ENCODE measurements at places on chromosomes 3 and 15. TPM values are rescaled to one million over a fixed set of nuclear protein-coding genes. Genes with fewer than 3 reads are reported as not detected.

Gene TTC23
- total RNA-seq: 8.2 TPM

Gene SCN5A
- not detected for total RNA-seq

GRCh38 chr15:87609894-87610293 is 646.6 kb downstream of the NTRK3 start:
- no peak for DNase-seq

GRCh38 chr3:182180654-182181385 is 469.1 kb downstream of the SOX2 start:
- DNase-seq: no peak

- DNase-seq: no peak
These were observed 60.3 kb downstream of the CMSS1 start for GRCh38 chr3:99878005-99878404.

Gene INSYN1
- total RNA-seq: 2.2 TPM

- DNase-seq: no peak
These were observed 83.7 kb upstream of the COL6A6 start for GRCh38 chr3:130433306-130433705.

DNA sequence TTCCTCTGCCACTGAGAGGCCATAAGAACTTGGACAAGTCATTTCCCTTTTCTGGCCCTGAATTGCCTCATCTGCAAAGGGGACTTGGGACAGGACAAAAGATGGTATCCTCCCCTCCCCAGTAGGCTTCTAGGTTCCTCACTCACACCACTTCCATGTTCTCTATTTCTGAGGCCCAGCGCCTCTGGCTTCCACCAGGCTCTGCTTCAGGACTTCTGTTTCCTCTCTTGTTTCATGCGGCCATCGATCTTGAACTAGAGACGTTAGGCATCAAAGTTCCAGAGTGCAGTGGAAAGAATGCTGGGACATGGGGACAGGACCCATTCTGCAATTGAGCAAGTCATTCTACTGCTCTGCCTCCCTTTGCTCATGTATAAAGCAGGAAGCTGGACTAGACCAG is 1.7 kb downstream of the TM4SF4 start:
- DNase-seq: no peak

- no peak for DNase-seq
These were observed 28.9 kb upstream of the ACP3 start for GRCh38 chr3:132288357-132288756.

GRCh38 chr3:40325465-40325864 is 16.0 kb downstream of the EIF1B start:
- DNase-seq: no peak

Gene TIMP4
- total RNA-seq: 22.3 TPM

- DNase-seq: no peak
These were observed 61.7 kb upstream of the KCNMB2 start for GRCh38 chr3:178474526-178474925.

Gene CACNA2D3
- total RNA-seq: not detected

Gene PRRT3
- 3.4 TPM for total RNA-seq

DNA sequence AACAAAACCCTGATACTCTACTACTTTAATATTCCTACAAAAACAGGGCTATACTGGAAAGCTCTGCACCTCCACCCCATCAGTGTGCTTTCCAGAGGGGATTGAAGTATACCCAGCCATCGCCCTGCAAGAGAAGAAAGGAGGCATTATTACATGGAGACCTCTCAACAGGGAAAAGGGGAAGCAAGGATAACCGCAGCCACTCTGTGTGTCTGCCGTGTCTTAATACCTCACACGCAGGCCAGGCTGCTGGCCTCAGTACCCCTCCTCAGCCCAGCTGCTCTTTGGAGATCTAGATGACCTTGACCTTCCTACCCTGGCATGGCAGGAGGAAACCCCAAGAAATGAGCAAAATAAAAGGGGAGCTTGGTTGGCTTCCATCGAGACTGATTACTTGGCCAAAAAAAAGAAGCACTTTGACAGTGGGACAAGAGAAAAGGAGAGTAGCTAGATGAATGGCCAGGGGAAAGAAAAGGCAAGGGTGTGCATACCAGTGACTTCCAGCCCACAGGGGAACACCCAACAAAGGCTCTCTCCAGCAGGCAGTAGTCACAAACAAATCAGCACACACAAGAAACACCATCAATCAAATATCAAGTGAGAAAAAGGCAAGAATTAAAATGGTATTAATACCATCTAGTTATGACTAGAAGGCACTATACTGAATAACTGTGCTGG is 129.4 kb downstream of the STT3B start:
- no peak for DNase-seq

DNA sequence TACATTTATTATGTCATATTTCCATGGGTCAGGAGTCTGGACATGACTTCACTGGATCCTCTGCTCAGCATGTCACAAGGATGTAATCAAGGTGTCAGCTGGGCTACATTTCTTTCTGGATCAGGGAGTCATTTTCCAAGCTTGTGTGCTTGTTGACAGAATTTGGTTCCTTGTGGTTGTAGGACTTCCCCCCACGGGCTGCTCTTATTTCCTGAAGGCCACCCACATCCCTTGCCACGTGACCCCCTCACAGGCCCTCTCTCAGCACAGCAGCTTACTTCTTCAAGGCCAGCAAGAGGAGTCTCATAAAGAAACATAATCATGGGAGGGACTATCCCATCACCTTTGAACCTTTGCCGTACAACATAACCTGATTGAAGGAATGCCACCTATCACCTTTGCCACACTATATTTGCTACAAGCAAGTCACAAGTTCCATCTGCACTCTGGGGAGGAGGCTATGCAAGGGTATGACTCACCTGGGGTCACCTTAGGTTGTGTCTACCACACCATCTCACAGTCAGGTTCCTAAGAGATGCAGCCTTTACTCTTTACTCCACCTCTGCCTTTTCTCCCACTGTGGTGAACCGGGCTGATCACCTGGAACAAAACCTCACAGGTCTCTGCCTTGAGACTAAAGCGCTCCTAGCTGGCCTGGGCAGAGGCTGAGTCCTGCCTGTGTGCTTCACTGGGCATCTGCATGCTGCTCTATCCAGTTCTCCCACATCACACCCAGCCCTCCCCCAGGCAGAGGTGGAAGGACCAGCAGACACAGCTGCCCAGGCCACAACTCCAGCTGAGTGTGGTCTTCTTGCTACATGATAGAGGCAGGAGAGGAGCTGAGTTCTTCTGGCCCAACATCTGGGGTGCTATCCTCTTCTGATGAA is 13.5 kb downstream of the RAB6B start:
- DNase-seq: no peak

- DNase-seq: no peak
These were observed 98.5 kb downstream of the WNT7A start for GRCh38 chr3:13781417-13781816.

- no peak for DNase-seq
These were observed 19.6 kb downstream of the CD86 start for GRCh38 chr3:122074621-122075265.

Data from Peyer's patch (tissue), 4 donors.